ENCODE measurements at places on chromosomes 12 and 14.

DNA sequence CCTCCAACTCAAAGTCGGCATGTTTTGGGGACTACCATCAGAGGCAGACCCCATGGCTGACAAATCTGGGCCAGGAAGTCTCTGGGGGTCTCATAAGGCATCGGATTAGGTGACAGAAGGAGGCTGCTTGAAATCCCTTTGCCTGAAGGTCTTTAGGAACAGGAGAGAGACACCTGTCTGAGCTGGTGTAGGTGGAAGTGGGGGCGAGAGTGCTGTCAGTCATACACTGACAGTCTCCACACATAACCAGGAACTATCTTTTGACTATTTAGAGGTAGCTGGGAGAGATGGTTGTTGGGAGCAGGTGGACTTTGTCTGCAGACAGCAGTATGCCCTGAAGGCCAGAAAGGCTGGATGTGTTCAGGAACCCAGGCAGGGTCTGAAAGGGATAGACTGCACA, 98.7 kb downstream of the PRMT8 start:
- DNase-seq: no peak

DNA sequence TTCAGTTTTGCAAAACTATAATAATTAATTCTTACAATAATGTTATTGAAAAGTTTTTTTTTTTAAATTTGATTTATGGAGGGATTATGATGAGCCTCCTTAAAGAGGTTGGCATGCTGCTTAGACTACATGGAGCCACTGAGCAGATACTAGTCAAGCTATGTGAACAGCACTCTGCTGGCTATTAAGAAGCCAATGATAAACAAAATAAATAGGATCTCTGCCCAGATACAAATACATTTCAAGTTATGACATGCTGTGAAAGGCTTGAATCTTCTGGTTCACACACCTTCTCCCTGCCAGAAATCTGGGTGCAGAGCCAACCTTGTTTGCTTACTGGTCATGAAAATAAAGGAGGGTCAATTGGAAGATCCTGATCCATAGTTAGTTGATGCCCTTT, 107.4 kb upstream of the NAV3 start:
- no peak for DNase-seq

DNA sequence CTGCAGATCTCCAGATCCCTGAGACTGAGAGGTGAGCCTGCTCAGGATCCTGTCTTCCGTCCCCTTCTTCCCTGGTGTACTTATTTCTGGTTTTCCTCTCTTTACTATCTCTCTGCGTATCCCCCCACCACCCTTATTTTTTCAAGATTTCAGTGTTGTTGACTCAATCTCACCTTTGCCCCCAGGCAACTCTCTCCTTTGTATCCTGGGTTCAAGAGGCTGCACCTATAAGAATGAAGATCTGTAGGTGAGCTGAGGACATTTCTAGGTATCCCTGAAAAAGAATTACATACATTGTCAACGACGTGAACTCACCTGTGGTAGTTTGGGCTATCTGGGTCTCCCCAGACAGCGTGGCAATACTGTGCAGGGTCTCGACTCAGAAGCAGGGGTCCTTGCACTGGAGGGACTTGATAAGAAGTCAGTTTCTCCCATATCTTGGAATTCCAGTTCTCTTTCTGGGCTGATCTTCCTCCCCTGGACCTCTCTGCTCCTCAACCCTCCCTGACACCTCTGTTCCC, 659 bp downstream of the CIROP start:
- DNase-seq: no peak

GRCh38 chr14:99199846-99200653, 71.9 kb downstream of the BCL11B start:
- DNase-seq: no peak

DNA sequence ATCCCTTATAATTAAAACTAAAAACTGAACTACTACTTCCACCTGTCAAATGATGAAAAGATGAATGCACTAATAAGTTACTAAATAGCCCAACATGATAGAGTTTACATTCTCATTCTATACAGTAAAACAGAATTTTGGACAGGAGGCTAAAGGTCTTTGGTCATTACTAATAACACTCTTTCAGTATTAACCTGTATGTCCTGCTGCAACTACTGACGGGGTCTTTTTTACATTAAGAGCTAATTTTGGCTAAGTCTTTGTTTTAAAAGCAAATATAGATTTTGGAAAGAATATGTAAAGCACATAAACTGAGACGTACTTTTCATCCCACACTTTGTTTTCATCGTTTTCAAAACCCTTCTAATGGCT, 175.4 kb upstream of the CDKN3 start:
- no peak for DNase-seq

DNA sequence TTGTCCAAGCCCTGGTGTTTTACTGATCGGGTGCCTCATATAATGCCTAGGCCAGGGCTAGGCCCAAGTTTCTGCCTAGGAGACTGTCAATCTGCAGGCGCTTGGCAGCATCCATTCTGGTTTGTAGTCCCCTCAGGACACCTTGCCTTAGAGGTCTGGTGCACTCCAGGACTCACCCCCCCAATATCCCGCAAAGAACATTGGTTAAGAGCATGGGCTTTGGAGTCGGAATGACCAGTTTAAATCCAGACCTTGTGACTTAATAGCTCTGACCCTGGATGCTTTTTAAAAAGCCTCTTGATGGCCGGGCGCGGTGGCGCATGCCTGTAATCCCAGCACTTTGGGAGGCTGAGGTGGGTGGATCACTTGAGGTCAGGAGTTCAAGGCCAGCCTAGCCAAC, 60.0 kb downstream of the GALNT16 start:
- DNase-seq: no peak

DNA sequence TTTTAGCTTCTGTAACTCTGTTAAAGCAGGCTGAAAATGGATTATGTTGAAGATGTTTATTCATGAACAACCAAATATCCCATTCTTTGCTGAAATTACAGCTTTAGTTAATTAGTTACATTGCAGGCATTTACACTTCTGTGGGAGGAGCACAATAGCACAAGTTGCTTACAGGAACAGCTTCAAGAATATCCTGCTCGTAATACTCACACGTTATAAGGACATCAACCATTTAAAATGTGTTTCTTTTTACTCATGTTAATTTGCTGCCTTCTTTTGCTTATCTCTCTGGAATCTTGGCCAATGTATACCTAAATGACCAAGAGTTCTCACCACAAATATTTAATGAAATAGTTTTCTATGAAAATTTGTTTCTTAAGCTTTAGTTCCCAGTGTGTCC, 305.2 kb upstream of the SYT1 start:
- DNase-seq: no peak

DNA sequence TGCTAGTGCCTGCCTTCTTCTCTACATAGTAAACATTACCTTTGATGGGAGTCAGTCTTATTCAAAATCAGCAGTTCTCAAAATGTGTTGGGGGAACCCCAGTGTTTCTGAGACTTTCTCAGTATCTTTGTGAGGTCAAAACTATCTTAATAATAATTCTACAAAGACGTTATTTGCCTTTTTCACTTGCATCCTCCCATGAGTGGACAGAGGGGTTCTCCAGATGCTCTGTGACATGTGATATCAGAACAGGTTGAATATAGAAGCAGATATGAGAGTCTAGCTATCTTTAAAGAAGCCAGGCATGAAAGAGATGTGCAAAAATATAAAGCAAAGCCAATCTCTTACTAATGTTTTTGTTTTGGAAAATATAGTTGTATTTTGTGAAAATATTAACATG, 144.7 kb downstream of the KTN1 start:
- DNase-seq: no peak

DNA sequence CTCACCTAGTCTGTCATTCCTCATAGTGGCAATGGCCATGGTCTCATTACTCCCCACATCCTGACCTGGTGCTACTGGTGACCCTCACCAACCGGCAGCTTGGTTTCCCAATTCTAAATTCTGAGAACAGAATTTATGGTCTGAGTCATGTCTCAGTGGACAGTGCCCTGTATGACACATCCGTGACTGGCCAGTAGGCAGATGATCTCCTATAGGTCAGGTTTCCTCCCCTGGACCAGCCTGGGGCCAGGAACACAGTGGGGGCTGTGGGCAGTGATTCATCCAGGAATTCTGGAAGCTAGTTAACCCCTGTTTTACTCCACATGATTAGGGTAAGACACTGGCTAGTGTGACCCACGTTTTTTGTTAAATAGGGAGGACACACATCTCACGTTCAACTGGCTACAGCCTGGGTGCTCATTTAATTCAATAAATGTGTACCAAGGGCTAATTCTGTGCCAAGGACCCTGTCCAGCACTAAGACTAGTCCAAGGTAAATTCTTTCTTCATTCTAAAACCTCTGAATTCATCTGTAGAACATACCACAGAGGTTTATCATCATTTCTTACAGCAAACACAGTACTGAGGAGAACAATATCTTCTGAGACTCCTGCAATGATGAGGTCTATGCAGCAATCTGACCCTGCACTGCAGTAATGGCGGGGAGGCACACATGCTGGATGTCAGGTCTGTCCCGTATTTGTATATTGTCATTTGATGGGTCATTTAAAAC, 249.6 kb upstream of the TBX3 start:
- DNase-seq: no peak

DNA sequence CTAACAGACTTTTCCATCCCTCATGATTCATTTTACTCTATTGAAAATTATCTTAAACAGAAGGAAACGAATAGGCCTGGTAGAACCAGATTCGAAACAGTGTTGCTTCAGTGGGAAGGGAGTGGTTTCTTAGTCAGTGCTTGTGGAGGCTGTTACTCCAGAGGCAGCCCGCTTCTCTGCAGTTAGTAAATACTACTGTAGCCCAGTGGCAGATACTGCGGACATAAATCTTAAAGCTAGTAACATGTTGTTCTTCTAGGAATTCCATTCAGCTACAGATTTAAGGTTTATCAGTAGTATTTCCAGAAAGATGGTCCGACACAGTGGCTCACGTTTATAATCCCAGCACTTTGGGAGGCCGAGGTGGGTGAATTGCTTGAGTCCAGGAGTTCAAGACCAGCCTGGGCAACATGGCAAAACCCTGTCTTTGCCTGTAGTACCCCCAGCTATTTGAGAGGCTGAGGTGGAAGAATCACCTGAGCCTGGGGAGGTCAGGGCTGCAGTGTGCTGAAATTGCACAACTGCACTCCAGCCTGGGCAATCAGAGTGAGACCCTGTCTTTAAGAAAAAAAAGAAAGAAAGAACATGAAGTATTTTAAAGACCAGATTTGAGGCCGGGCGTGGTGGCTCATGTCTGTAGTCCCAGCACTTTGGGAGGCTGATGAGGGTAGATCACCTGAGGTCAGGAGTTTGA, 45.9 kb downstream of the DIP2B start:
- DNase-seq: no peak

DNA sequence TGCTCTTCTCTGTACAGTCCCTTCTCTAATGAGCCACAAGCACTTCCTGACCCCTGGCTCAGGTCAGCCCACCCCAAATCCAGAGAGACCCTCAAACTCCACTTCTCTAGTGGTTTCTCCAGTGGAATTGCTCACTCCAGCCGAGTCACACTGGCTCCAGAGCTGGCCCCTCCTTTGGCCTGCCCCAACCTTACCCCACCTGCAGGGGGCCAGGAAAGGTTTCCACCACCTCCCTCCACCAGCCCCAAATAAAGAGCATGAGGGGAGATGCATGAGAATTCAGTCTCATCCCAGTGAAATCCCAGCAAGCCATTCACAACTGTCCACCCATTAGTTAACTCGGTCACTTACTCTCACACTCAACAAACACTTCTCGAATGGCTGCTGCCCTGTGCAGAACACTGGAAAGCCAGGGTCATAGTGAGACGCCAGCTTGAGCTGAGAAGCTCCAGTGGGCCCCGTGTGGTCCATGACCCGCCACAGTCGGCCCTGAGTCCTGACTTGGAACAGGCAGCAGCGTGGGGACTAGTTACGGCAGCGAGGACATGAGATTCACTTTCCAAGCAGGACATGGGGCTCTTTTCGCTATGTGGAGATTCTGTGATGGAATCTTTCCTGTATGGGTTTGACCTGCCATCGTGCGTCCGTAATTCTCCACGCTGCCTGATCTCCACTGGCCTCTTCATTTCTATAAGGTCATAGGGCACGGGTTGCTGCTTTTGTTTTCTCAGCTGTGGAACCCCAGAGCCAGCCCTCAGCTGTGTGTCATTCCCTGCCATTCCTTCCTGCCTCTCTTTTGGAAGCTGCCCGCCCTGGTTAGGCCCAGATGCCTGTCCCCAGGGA, 44.2 kb downstream of the SLC6A12 start:
- DNase-seq: no peak

GRCh38 chr14:100078997-100079725, 13.9 kb downstream of the EVL start:
- DNase-seq: peak; percentile 78

DNA sequence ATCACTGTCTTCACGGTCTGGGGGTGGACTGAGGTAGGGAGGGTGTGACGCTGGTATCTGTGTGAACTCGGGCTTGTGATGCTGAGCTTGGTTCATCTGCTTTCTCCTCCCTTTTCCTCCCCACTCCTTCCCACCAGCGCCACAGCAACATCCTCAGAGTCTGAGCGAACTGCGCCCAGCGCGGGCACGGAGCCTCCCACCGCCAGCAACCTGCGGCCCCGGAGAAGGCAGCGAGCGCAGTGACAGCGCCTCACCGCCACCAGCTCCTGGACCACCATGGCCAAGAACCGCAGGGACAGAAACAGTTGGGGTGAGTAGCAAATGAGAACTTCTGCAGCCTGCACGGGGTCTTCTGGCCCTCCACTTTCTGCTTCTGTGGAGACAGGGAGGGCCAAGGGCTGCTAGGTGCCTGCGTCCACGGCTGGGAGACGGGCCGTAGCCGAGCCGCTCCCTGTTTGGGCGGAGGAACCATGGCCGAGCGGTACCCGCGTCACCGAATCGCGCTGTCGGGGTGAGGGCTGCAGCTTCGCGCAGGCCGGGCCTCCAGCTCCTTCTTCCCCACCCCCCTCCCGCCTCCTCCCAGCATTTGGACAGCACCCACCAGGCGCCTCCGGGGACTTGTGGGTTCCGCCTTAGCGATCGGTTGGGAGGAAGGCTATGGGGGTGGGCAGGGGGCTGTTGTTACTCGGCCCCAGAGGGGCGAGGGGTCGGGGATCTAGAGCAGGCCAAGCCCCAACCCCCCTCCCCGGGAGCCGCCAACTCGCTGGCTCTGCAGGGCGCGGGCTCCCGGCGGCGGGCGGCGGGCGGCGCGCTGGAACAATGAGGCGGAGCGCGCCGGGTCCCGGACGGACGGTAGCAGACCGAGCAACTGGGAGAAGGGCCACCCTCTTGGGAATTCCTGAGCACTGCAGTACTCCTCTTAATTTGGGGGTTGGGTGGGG, at the start of gene ATL1:
ATL1 (plus strand) TSS at position 156 of the 941 bp plus-strand sequence; CDS start at position 277, 121 bp downstream.
- DNase-seq: no peak

DNA sequence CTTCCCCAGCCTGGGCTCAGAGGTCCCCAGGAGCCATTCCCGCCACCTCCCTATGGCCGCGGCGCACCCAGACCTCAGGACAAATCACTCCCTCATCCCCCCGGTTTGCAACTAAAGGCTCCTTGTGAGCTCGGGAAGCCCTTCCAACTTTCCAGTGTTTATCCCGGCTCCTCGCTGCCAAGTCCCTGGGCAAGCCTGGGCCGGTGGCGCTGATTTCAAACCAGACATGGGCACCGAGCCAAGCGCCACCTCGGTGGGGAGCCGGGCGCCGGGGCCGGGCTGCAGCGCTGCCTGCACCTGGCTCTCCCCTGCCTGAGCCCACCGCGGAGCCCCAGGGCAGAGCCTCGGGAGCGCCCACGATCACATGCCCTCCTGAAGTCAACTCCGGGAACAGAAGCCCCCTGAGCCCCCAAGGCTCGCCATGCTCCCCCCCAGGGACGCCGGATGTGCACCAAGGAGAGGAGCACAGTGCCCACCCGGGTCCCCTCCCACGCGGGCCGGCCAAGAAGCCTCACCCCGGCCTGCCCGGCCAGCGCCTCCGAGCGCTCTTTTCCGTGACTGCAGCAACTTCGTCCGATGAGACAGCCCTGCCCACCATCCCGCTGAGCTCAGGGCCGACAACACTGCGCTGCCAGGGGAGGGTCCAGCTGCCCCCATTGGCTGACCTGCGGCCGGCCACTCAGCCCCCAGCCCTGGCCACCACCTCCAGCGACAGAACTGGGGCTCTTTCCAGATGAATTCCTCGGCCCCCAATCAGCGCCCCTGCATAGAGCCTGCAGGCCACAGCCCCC, 50.0 kb downstream of the NCOR2 start:
- DNase-seq: no peak
